ENCODE measurements at places on chromosomes 12 and 14. TPM values are rescaled to one million over a fixed set of nuclear protein-coding genes. Genes with fewer than 3 reads are reported as not detected.

- H3K27me3 ChIP-seq: no peaks in the 10 kb centered on the region
- no peak for DNase-seq
- no peak overlapping the region for H3K27ac ChIP-seq
- H3K36me3 ChIP-seq: peaks cover 5% of the 10 kb centered on the region
Measured at GRCh38 chr12:125029761-125030358, 35.4 kb upstream of the AACS start.

DNA sequence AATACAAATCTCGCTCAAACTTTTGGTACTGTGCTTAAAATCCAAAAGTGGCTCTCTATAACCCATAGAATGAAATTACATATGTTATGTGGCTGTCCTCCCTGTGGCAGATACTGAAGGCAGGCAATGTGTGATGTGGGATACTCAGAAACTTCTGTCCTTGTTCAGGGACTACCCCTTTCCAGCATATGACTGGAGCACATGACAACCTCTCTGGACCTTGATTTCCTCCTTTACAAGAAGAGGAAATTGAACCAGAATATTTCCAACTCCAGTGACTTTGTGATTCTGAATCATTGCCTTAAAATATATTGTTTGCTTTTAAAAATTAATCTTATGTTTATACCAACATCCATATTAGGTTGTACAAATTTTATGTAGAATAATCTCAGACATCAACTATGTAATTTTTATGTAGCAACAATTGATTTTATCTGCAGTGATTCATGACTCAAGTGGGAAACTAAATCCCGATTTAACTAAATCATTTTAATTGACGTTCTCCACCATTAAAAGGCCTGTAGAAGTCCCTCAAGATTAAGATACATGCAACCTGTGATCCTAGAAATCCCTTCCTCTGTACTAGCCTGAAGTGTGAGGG, 162.4 kb downstream of the AKAP6 start:
- H3K4me1 ChIP-seq: no peaks in the 10 kb centered on the region
- H3K36me3 ChIP-seq: no peaks in the 10 kb centered on the region
- no peak overlapping the region for H3K27ac ChIP-seq
- no peak overlapping the region for H3K4me3 ChIP-seq

DNA sequence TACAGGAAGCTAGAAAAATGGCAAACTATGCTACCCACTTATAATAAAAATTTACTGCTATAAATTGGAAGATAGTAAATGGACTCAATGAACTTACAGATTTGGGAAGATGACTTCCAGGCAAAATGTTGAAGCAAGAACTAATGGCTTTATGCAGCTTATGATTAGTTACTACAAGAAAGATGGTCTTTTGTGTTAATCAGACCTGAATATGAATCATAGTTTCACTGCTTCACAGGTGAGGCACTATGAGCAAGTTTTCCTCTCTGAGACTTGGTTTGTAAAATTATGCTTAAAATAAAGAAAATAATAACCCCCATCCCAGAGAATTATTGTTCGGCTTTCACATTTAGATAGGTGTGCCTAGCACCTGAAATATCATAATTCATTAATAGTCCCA, 19.8 kb upstream of the DCN start:
- no peaks in the 10 kb centered on the region for H3K4me1 ChIP-seq
- no peak overlapping the region for H3K27ac ChIP-seq
- no peak for DNase-seq
- no peaks in the 10 kb centered on the region for H3K27me3 ChIP-seq
- no peak overlapping the region for H3K4me3 ChIP-seq

DNA sequence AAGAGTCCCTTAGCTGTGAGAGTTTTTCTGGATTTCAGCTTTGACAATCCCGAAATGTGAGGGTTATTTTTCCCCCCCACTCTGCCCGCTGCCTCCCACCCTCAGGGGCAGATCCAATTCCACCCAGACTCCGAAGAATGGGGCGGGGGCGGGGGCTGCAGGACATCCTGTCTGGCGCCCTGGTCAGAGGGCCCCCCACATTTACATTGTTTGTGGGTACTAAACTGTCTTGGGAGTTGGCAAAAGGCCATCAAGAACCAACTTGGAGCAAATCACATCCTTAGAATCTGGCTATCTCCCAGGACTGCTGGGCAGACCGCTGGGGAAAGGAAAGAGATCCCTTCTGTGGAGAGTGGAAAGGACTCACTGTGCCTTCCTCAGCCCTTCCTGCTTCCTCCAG, 2.4 kb downstream of the EMP1 start:
- peaks cover 30% of the 10 kb centered on the region for H3K4me1 ChIP-seq
- H3K4me3 ChIP-seq: no peak overlapping the region
- no peak overlapping the region for H3K27ac ChIP-seq
- no peaks in the 10 kb centered on the region for H3K36me3 ChIP-seq

DNA sequence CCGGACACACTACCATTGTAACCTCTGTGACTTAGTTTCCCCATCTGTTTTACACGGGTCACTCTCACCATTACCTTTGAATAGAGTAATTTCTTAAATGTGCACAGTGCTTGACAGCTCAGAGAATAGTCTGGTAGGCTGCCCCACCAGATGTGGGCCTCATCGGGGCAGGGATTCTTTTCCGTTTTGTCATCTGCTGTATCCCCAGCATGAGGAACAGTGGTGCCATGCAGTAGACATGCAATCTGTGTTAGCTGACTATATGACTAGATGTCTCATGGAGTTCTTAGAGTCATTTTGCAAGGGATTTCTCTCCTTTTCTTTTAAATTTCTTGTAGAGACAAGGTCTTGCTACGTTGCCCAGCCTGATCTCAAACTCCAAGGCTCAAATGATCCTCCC, 44.9 kb upstream of the PLEKHG3 start:
- no peak overlapping the region for H3K27ac ChIP-seq
- peaks cover 13% of the 10 kb centered on the region for H3K4me1 ChIP-seq
- H3K36me3 ChIP-seq: no peaks in the 10 kb centered on the region
- peak overlapping the region; percentile 55 for H3K4me3 ChIP-seq

DNA sequence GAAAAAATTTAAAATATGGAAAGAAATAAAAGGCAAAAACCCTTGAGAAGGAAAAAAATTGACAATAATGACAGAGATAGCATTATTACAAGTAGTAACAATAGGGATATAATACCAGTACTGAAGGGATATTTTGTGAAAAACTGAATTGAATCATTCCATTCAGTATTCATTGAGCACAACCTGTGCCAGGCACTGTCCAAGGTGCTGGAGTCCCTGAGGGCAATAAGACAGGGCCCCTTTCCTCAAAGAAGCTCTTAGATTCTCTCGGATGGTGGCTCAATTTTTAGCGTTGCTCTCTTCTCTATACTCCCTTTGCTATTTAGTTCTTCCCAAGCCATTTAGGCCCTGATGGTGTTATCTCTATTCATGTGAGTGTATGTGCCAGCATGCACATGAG, 34.3 kb upstream of the GAS2L3 start:
- no peak overlapping the region for H3K27ac ChIP-seq
- H3K27me3 ChIP-seq: peaks cover 7% of the 10 kb centered on the region
- peak; percentile 1 for DNase-seq
- H3K4me1 ChIP-seq: no peaks in the 10 kb centered on the region
- no peaks in the 10 kb centered on the region for H3K36me3 ChIP-seq

GRCh38 chr12:28459481-28459880, 269.2 kb downstream of the CCDC91 start:
- H3K27me3 ChIP-seq: no peaks in the 10 kb centered on the region
- H3K27ac ChIP-seq: no peak overlapping the region
- no peak for DNase-seq
- no peaks in the 10 kb centered on the region for H3K4me1 ChIP-seq

The FOXN4 gene
- total RNA-seq: not detected

GRCh38 chr12:116278667-116279066, 1.2 kb upstream of the MED13L start:
- H3K27ac ChIP-seq: peak overlapping the region; percentile 78
- no peaks in the 10 kb centered on the region for H3K27me3 ChIP-seq
- no peaks in the 10 kb centered on the region for H3K36me3 ChIP-seq
- DNase-seq: no peak

GRCh38 chr12:86931714-86932113, 675.5 kb upstream of the MGAT4C start:
- H3K36me3 ChIP-seq: no peaks in the 10 kb centered on the region
- H3K4me3 ChIP-seq: no peak overlapping the region
- no peak overlapping the region for H3K27ac ChIP-seq
- no peaks in the 10 kb centered on the region for H3K4me1 ChIP-seq

GRCh38 chr12:89690925-89691324, 17.7 kb downstream of the ATP2B1 start:
- H3K4me3 ChIP-seq: no peak overlapping the region
- H3K27ac ChIP-seq: no peak overlapping the region
- no peak for DNase-seq
- H3K36me3 ChIP-seq: peaks cover 6% of the 10 kb centered on the region

The TAS2R46 gene
- 0.39 TPM for total RNA-seq

DNA sequence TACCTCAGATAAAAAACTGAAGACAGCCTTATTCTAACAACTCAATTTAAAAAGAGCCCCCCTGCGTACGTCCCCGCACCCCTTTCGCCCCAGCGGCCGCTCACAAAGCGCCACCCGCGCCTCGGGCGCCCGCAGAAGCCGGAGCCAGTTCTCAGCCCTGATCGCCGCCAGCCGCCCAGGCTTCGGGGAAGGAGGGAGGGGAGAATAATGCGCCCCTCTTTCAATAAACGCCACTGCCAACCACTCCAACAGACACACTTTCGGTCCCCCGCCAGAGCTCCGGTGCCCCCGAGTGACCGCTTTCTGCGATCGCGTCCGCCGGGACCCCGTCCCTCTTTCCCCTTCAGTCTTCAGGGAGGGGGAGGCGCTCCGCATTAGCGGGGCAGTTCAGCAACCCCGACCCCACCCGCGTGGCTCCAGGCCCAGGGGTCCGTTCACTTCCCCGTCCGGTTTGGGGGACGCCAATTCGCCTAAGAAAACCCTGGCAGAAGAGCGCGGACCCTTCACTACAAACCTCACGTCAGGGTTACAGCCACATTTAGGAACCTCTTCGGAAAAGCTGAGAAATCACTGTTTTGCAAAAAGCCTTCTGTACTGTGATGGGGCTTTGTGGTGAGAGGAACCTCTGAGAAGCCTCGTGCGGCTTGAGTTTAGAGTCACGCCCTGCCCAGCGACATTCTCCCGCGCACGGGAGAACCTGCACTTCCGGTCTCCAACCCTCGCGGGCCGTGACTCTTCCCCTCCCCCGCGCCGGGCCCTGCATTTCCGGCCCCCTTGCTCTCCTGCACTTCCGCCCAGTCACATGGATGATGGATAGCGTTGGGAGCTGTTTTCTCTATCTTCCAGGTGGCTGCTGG, 18.7 kb downstream of the FOXG1 start:
- H3K27ac ChIP-seq: no peak overlapping the region
- H3K27me3 ChIP-seq: peaks cover 69% of the 10 kb centered on the region
- no peak overlapping the region for H3K4me3 ChIP-seq
- H3K36me3 ChIP-seq: peaks cover 3% of the 10 kb centered on the region
- no peak for DNase-seq
- H3K4me1 ChIP-seq: peaks cover 2% of the 10 kb centered on the region

The CIROP gene
- total RNA-seq: not detected

The SPX gene
- 0.31 TPM for total RNA-seq

The MYO1A gene
- 1.3 TPM for total RNA-seq

The PIWIL1 gene
- not detected for total RNA-seq

DNA sequence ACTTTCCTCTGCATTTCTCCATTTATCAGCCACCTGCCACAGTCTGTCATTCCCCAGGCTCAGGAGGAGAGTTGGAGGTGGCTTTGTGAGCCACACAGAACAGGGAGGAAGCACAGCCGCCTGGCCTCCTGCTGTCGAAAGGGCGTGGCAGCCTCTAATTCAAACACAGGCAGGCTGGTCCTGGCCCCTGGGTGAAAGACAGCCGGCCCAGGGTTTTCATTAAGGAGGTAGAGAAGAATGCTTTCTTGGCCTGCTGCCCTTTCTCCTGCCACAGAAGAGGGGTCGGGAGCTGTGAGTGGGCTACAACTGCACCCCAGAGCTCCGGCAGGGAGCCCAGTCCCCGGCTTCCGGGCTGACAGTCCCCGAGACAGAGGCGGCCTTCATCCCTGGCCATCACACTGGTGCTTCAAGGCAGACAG, 108.6 kb upstream of the FZD10 start:
- H3K27ac ChIP-seq: no peak overlapping the region
- peaks cover 32% of the 10 kb centered on the region for H3K27me3 ChIP-seq
- no peak overlapping the region for H3K4me3 ChIP-seq
- DNase-seq: no peak
- H3K36me3 ChIP-seq: peaks cover 7% of the 10 kb centered on the region

The DHRS7 gene
- 63.8 TPM for total RNA-seq

- no peak overlapping the region for H3K27ac ChIP-seq
- H3K4me3 ChIP-seq: no peak overlapping the region
- H3K27me3 ChIP-seq: no peaks in the 10 kb centered on the region
- H3K36me3 ChIP-seq: peaks cover 42% of the 10 kb centered on the region
Measured at GRCh38 chr14:69672356-69672755, 61.0 kb downstream of the SUSD6 start.

GRCh38 chr12:13942826-13943225, 38.6 kb downstream of the GRIN2B start:
- H3K27ac ChIP-seq: no peak overlapping the region
- H3K27me3 ChIP-seq: peaks cover 30% of the 10 kb centered on the region
- H3K4me3 ChIP-seq: no peak overlapping the region

- H3K36me3 ChIP-seq: peaks cover 13% of the 10 kb centered on the region
- H3K27ac ChIP-seq: no peak overlapping the region
- H3K27me3 ChIP-seq: no peaks in the 10 kb centered on the region
- no peak overlapping the region for H3K4me3 ChIP-seq
Measured at GRCh38 chr12:47556261-47557030, 149.4 kb downstream of the RPAP3 start.

GRCh38 chr14:105537580-105538474, 11.4 kb downstream of the TMEM121 start:
- peaks cover 1% of the 10 kb centered on the region for H3K36me3 ChIP-seq
- peaks cover 2% of the 10 kb centered on the region for H3K4me1 ChIP-seq
- H3K27ac ChIP-seq: no peak overlapping the region
- no peak overlapping the region for H3K4me3 ChIP-seq

GRCh38 chr12:49866859-49867569, 24.1 kb upstream of the BCDIN3D start:
- DNase-seq: peak; percentile 72
- no peak overlapping the region for H3K4me3 ChIP-seq
- H3K27ac ChIP-seq: no peak overlapping the region
- H3K27me3 ChIP-seq: no peaks in the 10 kb centered on the region
- H3K4me1 ChIP-seq: no peaks in the 10 kb centered on the region

The NANOG gene
- total RNA-seq: not detected

DNA sequence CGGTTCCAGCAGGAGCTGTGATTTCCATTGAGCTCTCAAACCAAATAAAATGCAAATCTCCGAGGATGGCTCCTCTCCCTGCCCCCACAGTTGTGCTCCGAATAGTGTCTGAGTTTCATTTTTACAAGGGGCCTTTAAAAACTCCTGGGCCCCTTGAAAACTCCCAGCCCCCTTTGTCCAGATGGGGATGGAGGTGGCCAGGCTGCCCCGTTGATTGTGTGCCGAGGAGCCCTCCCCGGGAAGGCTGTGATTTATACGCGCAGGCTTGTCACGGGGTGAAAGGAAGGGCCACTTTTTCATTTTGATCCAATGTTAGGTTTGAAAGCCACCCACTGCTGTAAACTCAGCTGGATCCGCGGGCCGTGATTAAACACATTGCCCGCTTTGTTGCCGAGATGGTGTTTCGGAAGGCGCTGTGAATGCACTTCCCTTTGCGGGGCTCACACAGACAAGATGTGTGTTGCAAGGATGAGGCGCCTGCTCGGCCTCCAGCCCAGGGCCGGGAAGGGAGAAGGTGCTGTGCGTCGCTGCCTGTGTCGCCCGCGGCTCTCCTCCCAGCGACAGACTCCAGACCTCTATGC, 98.8 kb downstream of the TMEM132C start:
- H3K4me3 ChIP-seq: no peak overlapping the region
- DNase-seq: no peak
- no peaks in the 10 kb centered on the region for H3K4me1 ChIP-seq
- peaks cover 41% of the 10 kb centered on the region for H3K27me3 ChIP-seq

The OR9K2 gene
- total RNA-seq: not detected

GRCh38 chr12:124836759-124837158, 26.9 kb downstream of the SCARB1 start:
- H3K4me1 ChIP-seq: no peaks in the 10 kb centered on the region
- no peak overlapping the region for H3K4me3 ChIP-seq
- no peak for DNase-seq
- peaks cover 5% of the 10 kb centered on the region for H3K36me3 ChIP-seq
- no peak overlapping the region for H3K27ac ChIP-seq
